ENCODE measurements at places on chromosomes 5 and 9.

- no peak overlapping the region for H3K27ac ChIP-seq
- no peak overlapping the region for H3K4me3 ChIP-seq
- no peaks in the 10 kb centered on the region for H3K36me3 ChIP-seq
- H3K27me3 ChIP-seq = no peaks in the 10 kb centered on the region
- DNase-seq = no peak
- H3K4me1 ChIP-seq = no peaks in the 10 kb centered on the region
Observed at GRCh38 chr9:4207881-4208615, 91.8 kb downstream of the GLIS3 start.

DNA sequence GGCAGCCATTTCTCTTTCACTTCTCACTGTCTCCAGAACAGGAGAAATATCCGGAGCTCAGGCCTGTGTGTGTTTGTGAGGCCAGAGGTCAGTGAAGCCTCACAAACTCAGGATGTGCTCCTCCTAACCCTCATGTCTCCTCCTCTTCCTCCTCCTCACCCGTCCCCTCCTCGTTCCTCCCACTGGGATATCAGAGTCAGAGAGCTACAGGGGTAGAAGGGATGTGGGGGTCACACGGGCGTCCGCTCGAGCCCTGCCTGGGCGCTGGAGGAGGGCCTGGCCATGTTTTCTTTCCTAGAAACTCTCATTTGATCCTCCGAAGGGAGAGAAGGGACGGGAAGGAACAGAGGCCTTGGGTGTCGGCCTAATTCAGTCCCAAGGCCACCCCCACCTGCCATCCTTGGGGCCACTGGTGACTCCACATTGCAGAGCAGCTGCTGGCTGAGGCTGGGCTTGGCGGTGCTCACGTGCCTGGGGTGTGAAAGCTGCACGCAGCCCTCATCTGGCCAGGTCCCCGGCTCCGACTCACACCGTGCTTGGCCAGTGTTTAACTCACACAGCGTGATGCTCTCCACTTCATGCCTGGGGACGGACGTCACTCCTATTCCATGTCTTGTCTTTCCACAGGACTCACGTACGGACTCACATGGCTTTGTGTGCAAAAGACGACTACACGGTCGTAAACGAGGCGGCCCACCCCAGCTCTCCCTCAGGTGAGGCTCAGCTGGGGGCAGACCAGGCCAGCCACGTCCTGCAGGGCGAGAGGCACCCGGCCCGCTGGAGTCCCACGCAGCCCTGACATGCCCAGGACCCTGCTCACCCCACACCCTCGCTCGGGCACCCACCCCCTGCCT is 22.6 kb upstream of the SLC6A19 start:
- H3K27me3 ChIP-seq = no peaks in the 10 kb centered on the region
- no peaks in the 10 kb centered on the region for H3K4me1 ChIP-seq
- no peak overlapping the region for H3K27ac ChIP-seq
- no peaks in the 10 kb centered on the region for H3K36me3 ChIP-seq
- H3K4me3 ChIP-seq = no peak overlapping the region

DNA sequence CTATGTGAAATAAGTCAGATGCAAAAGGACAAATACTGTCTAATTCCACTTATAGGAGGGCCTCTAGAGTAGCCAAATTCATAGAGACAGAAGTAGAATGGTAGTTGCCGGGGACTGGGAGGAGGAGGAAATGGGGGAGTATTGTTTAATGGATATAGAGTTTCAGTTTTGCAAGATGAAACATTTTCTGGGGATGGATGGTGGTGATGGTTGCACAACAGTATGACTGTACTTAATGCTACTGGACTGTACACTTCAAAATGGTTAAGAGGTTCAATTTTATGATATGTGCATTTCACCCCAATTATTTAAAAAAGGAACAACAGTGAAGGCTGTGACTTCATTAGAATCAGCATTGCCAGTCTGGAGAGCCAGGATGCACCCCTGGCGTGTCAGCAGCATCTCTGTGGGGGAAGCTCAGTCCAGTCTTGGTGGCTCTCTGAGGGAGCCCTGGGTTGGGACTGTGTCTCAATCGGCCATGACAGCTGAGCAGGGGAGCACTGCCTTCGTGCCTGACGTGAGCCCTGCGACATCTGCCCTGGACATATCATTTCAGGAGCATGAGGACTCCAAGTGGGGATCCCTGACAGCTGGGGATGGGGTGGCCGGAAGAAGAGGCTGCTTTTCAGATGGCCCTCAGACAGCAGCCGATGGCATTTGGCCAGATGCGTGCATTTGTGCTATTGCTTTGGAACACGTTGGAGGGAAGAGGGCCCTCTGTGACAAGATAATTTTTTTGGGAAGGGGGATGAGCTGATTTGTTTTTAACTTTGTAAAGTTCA is 130.8 kb upstream of the STC2 start:
- H3K27me3 ChIP-seq = no peaks in the 10 kb centered on the region
- H3K4me3 ChIP-seq = no peak overlapping the region
- no peaks in the 10 kb centered on the region for H3K36me3 ChIP-seq

DNA sequence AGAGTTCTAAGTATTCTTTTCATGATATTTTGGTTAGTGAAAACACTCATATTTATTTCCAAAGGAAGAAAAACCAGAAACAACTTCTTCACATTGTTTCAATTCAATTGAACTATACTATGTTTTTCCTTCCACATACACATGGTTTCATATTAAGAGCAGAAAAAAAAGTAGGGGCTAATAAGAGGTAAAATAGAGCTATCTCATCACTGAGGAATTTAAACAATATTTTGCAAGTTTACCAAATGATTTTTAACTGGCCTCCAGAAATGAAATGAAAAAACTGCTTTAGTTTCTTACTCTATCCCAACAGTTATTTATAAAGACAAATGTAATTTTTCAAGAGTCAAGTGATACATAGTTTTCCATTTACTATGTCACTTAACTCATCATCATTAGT is 233.5 kb downstream of the RFX3 start:
- H3K4me1 ChIP-seq = peaks cover 6% of the 10 kb centered on the region
- no peak overlapping the region for H3K27ac ChIP-seq
- DNase-seq = no peak
- no peak overlapping the region for H3K4me3 ChIP-seq
- H3K36me3 ChIP-seq = peaks cover 3% of the 10 kb centered on the region

- no peaks in the 10 kb centered on the region for H3K27me3 ChIP-seq
- DNase-seq = no peak
- H3K36me3 ChIP-seq = no peaks in the 10 kb centered on the region
- no peak overlapping the region for H3K27ac ChIP-seq
- no peaks in the 10 kb centered on the region for H3K4me1 ChIP-seq
Observed at GRCh38 chr5:37774912-37775483, 64.8 kb downstream of the GDNF start.

GRCh38 chr9:8903077-8903476 is 1103.5 kb upstream of the DMAC1 start:
- H3K4me1 ChIP-seq = no peaks in the 10 kb centered on the region
- no peaks in the 10 kb centered on the region for H3K36me3 ChIP-seq
- H3K4me3 ChIP-seq = no peak overlapping the region
- H3K27me3 ChIP-seq = no peaks in the 10 kb centered on the region
- no peak overlapping the region for H3K27ac ChIP-seq

- H3K27me3 ChIP-seq = no peaks in the 10 kb centered on the region
- no peaks in the 10 kb centered on the region for H3K36me3 ChIP-seq
- DNase-seq = no peak
- no peak overlapping the region for H3K4me3 ChIP-seq
- no peak overlapping the region for H3K27ac ChIP-seq
Observed at GRCh38 chr5:180718810-180719453, 20.9 kb downstream of the OR2Y1 start.

DNA sequence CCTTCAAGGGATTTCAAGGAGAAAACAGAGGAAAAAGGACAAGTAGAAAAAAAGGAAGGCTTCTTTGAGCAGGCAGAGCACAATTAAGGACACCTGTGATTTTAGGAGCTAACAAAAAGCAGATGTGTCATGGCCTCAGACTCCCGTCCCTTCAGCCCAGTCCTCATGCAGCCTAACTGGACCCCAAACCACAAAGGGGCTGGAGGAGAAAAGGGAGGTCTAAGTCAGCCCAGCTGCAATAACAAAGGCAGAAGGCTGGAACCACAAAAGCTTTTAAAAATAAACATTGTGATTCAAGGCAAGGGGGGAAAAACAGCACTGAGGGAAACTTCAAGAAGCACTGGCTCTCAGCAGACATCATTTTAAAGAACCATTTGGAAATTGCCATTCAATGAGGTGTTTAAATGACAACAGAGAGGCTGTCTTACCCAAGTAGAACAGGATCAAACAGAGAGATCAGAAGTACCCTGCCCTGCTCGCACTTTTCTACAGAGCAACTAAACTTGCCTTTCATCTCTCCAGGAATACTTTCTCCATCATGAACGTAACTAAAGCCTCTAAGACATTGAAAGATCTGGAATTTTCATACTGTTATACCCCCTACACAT is 89.3 kb downstream of the SEMA5A start:
- peak overlapping the region; percentile 45 for H3K27ac ChIP-seq
- no peaks in the 10 kb centered on the region for H3K36me3 ChIP-seq
- no peak overlapping the region for H3K4me3 ChIP-seq
- H3K4me1 ChIP-seq = peaks cover 3% of the 10 kb centered on the region
- DNase-seq = no peak
- H3K27me3 ChIP-seq = no peaks in the 10 kb centered on the region

GRCh38 chr9:79477955-79478771 is 93.6 kb upstream of the TLE4 start:
- H3K27me3 ChIP-seq = no peaks in the 10 kb centered on the region
- no peaks in the 10 kb centered on the region for H3K4me1 ChIP-seq
- DNase-seq = no peak

DNA sequence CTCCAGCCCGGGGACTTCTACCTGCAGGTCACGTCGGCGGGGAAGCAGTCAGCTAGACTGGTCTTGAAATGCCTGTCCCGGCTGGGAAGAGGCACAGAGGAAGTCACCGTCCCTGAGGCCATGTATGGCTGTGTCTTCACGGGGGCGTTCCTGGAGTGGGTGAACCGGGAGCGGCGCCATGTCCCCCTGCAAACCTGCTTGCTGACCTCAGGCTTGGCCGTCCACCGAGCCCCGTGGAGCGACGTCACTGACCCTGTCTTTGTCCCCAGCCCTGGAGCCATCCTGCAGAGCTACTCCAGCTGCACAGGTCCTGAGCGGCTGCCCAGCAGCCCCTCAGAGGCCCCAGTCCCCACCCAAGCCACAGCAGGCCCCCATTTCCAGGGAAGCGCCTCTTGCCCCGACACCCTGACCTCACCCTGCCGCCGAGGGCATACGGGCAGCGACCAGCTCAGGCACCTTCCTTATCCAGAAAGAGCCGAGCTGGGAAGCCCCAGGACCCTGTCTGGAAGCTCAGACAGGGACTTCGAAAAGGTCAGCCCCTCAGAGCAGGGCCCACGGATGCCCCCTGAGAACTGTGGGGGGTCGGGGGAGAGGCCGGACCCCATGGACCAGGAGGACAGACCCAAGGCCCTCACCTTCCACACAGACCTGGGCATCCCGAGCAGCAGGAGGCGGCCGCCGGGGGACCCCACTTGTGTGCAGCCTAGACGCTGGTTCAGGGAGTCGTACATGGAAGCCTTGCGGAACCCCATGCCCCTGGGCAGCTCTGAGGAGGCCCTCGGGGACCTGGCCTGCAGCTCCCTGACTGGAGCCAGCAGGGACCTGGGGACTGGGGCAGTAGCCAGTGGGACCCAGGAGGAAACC is 47.8 kb downstream of the PLEKHG4B start:
- no peak overlapping the region for H3K27ac ChIP-seq
- no peaks in the 10 kb centered on the region for H3K27me3 ChIP-seq
- no peak for DNase-seq
- H3K36me3 ChIP-seq = peaks cover 16% of the 10 kb centered on the region

- DNase-seq = no peak
- H3K36me3 ChIP-seq = no peaks in the 10 kb centered on the region
- no peak overlapping the region for H3K27ac ChIP-seq
- no peaks in the 10 kb centered on the region for H3K27me3 ChIP-seq
- no peak overlapping the region for H3K4me3 ChIP-seq
Observed at GRCh38 chr5:31324842-31325241, 131.4 kb downstream of the CDH6 start.

DNA sequence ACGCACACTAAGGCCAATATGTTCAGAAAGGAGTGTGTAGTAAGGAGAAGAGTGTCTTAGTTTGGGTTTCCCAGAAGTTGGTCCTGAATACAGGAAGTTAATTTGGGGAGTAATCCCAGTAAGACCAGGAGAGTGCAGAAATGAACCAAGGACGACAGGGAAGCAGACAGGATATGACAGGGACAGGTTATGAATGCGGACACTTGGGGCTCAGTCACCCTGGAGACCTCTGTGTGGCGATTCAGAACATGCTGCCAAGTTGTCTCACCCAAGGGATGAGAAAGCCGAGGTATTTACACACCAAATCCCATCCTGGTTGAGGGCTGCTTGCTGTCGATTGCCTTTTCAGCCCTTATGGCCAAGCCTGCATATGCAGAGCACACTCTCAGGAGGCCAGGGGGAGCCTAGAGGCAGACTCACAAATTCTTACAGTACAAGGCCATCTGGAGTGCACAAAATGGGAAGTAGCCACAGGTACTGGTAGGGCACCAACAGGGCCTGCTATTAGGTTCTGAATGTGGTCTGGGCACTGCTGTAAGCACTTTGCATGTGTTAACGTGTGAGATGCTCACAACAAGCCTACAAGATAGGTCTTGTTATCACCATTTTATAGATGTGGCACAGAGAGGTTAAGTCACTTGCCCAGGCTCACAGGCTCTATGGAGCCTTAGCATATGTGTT is 233.1 kb upstream of the ANKRD55 start:
- H3K27me3 ChIP-seq = no peaks in the 10 kb centered on the region
- no peak overlapping the region for H3K4me3 ChIP-seq
- no peaks in the 10 kb centered on the region for H3K36me3 ChIP-seq

DNA sequence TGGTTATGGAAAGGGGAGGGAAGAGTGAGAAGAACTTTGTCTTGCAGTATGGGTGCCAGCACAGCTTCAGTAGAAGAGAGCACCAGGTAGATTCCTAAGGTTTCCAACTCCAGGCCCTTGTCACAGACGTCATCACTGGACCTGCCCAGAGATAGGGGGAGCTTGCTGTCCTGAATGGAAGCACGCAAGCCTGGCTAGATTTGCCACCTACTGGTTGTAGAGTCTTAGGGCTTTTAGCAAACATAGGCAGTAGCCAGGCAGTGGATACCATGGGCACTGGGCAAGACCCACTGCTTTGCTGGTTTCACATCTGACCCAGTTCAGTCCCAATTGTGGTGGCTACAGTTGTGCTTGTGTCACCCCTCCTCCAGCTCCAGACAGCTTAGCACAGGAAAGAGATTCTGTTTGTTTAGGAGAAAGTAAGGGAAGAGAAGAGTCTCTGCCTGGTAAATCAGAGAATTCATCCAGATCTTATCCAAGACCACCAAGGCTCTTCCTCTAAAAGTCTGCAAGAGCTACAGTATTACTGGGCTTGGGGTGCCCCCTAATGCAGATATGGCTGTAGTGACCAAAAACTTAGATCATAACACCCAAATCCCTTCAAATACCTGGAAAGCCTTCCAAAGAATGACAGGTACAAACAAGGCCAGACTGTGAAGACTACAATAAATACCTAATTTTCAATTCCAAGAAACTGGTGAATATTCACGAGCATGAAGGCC is 158.9 kb downstream of the HINT1 start:
- no peak overlapping the region for H3K4me3 ChIP-seq
- no peak overlapping the region for H3K27ac ChIP-seq
- H3K4me1 ChIP-seq = no peaks in the 10 kb centered on the region
- no peaks in the 10 kb centered on the region for H3K27me3 ChIP-seq

- no peaks in the 10 kb centered on the region for H3K36me3 ChIP-seq
- H3K4me3 ChIP-seq = no peak overlapping the region
- H3K4me1 ChIP-seq = no peaks in the 10 kb centered on the region
- H3K27ac ChIP-seq = no peak overlapping the region
- H3K27me3 ChIP-seq = no peaks in the 10 kb centered on the region
- DNase-seq = no peak
Observed at GRCh38 chr9:78114581-78114980, 83.0 kb upstream of the GNAQ start.

- no peaks in the 10 kb centered on the region for H3K4me1 ChIP-seq
- H3K36me3 ChIP-seq = peaks cover 33% of the 10 kb centered on the region
- H3K4me3 ChIP-seq = no peak overlapping the region
- H3K27ac ChIP-seq = no peak overlapping the region
- no peak for DNase-seq
- no peaks in the 10 kb centered on the region for H3K27me3 ChIP-seq
Observed at GRCh38 chr9:92722386-92723298, 42.0 kb downstream of the BICD2 start.
